DMS 273 treated with DMSO at 0.1 percent for 48 hours (cell line): ENCODE measurements at places on chromosomes 1 and 21.

- no peak for DNase-seq
Measured at GRCh38 chr1:178192686-178193085, 98.8 kb downstream of the RASAL2 start.

- DNase-seq, result no peak
Measured at GRCh38 chr1:59485171-59485570, 188.3 kb downstream of the FGGY start.

GRCh38 chr1:160374306-160375110 is 7.6 kb downstream of the NHLH1 start:
- DNase-seq, result peak; percentile 75

DNA sequence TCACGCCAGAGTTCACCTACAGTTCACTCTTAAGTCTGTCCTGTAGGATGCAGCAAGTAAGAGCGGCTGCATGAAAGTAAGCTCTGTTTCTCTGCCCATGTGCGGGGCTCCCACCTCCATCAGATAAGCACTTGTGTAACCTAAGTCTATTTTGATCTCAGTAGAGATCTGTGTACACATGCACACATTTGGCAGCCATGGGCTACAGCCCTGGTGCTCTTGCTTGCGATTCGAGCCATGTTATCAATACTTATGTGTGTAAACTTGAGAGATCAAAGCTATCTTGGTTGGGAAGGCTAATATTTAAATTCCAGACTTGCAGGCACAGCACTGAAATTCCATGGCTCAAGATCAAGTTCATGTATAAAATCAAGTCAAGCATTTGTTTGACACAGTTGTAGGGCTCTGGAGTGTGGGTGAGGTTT is 244.7 kb upstream of the FGGY start:
- no peak for DNase-seq

DNA sequence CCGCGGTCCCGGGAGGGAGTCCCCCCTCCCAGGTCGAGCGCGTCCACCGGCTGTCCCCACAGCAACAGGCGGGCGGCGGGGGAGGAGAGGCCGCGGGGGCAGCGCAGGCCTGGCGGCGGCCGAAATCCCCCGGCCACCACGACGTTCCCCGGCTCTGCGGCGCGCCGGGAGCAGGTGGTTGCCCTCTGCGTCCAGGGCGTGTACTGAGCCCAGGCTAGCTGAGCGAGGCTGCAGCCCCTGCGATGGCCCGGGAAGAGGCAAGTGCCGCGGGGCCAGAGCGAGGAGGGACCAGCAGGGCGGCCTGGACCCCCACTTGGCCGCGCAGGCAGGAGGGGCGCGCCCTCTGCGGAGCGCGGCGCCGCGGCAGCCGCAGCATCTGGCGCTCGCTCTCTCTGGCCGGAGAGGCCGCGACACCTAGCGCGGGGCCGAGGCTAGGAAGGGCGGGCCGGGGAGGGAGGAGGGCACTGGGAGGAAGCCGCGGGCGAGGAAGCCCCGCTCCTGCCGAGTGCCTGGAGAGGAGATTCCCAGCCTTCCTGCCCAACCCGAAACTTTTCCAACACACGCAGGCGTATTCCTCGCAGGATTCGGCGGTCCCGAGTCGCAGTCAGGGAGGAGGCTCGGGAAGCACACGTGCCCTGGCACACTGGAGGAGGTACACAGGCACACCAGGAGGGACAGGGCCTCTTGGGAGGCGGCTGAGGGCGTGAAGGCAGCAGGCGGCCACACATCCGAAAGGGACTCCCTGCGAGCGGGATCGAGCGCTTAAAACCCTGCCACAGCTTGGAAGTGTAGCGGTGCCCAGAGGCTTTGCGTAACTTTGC is 4.9 kb upstream of the PROX1 start:
- DNase-seq, result peak; percentile 36

DNA sequence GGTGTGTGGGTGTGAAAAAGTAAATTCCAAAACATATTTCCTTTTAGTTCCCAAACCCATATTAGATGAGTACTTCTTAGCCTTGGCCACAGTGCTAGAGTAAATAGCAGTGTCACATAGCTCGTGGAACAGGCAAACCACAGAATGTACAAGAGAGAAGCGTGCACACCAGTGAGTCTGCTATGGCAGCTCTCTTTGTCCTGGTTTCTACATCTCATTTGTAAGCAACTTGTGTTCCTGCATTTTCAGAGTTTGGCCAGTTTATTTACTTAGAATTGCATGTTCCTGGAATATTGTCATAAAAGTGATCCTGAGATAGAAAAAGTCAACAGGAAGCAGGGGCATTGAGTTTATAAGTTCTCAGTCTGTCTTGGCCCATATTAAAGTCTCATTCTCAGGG is 142.1 kb downstream of the DHRS3 start:
- DNase-seq, result no peak

DNA sequence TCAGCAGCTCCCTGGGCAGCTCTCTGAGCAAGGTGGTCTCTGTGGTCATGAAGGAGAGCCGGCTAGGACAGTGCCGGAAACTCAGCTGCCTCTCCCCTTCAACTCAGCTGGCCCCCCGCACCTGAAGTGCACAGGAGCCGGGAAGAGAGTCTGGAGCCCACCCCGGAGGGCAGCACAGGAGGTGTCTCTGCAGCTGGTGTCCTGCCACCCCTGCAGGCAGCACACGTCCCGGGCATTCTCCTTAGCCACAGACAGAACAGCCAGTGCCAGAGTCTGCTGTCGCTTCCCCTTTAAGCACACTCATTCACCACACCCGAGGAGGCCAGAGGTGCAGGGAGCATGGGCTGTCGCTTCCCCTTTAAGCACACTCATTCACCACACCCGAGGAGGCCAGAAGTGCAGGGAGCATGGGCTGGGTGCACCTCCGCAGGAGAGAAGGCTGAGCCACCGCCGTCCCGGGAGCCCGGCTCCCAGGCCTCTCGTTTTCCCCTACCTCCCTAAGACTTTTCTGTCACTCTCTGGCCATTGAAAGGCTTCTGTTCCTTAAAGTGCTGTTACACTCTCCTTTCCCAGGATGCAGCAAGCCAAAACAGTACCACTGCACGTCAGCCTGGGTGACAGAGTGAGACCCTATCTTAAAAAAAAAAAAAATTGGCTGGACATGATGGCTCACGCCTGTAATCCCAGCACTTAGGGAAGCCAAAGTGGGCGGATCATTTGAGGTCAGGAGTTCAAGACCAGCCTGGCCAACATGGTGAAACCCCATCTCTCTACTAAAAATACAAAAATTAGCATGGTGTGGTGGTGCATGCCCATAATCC is 16.9 kb upstream of the SAMD11 start:
- DNase-seq, result no peak

DNA sequence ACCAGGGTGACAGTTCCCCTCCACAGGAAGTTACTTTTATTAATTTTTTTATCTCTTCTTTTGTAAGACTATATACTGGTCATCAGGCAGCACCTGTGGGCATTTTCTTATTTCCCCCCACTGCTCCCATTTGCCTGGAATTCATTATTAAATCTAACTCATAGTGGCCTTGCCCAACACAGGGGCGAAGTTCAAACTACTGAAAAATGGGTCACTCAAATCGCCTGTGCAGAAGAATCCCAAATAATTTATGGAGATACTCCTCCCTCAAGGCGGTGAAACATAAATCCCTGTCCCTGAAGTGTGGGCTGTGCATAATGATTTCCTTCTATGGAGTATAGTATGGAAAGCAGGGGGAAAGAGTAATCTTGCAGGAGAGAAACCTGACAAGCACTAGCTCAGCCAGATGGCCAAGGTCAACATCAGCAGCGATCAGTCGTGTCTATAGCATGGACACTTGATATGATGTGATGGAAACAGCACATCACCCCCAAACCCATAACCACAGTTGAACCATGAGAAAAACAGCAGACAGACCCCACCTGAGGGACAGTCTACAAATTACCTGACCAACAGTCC is 7.9 kb downstream of the CAMK2N1 start:
- no peak for DNase-seq

DNA sequence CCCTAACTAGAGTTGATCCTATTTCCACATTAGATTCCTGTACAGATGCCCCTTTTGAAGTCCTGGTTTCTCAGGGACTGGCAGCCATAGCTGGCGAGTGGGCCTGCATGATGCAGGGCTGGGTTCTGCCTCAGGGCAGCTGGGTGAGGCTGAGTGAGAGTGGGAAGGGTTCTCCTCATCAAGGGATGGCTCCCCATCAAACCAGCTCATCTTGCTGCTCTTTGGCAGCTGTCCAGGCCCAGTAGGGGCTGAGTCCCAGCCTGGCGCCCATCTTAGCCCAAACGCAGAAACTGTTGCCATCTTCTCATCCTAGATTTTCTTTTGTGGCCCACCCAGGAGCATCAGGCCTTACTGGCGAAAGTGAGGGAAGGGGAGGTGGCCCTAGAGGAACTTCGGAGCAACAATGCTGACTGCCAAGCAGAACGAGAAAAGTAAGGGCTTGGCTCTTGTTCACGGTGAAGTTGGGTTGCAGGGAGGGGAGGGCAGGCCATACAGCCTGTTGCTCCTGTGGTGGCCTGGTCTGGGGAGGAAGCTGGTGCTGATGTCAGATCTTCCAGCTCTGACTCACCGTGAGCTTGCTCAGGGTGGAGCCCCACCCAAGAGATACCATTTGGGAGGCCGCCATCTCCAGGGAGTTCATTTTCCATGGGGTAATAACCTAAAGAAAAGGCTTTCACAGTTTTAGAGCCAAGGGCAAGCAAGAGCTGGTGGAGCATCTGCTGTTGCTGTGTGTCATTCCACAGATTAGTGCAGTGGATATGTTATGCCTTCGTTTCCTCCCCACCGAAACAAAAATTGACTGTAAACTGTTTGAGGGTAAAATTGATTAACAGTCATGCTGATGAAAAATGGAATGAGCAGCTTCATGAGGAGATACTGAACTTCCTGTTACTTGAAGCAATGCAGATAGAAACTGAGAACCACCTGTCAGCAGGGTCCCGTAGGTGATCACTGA is 34.7 kb downstream of the TUFT1 start:
- DNase-seq, result no peak

DNA sequence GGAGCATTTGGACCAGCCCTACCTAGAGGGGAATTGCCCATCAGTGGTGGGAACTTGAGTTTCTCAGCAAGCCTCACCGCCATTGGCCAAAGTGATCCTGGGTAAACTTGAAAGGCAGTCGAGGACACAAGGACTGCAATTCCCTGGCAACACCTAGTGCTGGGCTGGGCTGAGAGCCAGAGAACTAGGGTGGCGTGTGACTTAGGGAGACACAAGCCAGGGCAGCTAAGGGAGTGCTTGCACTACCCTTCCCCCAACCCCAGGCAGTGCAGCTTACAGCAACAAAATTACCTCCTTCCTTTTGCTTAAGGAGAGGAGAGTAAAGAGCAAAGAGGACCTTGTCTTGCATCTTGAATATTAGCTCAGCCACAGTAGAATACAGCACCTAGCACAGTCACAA is 176.9 kb upstream of the PRMT6 start:
- DNase-seq, result no peak

DNA sequence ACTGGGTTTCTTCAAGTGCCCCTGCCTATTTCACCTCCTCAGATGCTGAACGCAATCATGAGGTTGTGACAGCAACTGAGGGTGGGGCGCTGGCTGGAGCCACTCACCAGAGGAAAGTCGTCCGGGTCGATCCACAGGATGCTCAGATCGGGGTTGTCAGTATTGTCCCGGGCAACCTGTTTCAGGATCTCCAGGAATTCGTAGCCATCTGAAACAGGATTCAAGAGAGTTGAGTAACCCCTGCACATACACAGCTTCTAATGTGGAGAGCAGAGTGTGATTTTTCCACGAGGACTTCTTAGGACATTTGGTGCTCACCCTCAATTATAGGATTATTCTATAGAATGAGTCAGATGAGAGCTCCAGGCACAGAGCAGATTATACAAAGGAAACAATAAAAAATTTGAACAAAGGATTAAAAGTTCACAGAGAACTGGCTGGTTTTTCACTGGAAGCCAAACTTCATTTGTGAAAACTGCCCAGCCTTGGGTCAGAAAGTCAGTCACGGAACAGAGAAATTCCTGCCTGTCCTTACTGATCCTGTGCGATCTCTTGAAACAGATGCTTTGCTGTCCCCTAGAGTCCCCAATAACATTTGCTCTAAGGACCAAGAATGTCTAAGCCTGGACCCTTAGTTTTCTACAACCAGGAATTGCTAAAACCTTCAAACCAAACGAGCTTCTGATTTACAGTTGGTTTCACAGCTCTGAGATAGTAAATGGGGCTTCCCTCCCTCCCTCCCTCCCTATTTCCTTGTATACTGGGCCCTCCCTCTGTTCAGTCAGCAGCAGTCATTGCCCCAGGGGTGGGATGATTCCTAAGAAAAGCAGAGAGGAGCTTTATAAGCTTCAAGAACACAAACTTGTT is 63.2 kb downstream of the CASQ2 start:
- no peak for DNase-seq
